ENCODE measurements at places on chromosomes 2 and 18.

DNA sequence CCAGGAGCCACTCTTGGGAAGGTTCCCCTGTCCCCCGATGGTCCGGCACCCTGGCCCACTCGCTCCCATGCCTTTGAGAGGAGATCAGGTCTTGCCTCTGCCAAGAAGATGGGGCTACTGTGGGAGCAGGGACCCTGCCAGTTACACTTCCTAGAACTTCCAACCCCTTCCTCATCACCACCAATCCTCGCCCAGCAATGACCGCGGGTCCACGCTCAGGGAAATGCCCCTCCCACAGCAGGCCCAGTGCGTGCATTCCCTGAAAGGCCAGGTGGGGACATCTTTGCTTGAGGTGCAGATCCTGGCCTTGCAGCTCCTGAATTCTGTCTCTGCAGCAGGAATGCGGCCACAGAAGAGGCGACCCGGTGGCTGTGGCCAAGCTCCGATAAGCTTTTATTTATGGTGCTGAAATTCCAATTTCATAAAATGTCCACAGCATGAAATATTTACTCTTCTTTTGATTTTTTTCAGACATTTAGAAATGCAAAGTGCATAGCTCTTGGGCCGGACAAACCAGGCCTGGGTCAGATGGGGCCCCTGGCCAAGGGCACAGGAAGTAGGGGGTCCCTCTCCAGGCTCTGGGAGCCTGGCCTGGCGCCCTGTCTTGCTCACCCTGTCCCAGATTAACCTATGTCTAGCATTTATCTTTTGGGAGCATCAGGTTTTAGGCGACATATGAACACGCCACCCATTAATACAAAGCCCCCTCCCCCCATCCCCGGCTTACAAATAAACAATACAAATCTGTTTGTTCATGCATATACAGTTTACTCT, 29.8 kb downstream of the PXDN start:
- no peak for DNase-seq

GRCh38 chr18:23515911-23516546, 12.7 kb downstream of the RMC1 start:
- peak; percentile 88 for DNase-seq

GRCh38 chr18:48934723-48935432, 15.9 kb downstream of the SMAD7 start:
- DNase-seq: peak; percentile 94

- DNase-seq: no peak
Measured at GRCh38 chr2:157727693-157728092, 99.0 kb upstream of the ACVR1C start.

GRCh38 chr2:196466581-196466980, 172.9 kb upstream of the CCDC150 start:
- peak; percentile 65 for DNase-seq

GRCh38 chr2:183244300-183244844, 120.1 kb downstream of the NUP35 start:
- DNase-seq: no peak

- DNase-seq: no peak
Measured at GRCh38 chr2:98901702-98902101, 34.3 kb downstream of the CRACDL start.

All from RPMI8226 (cell line).